ENCODE measurements at places on chromosomes 4 and X.

- no peak for DNase-seq
Measured at GRCh38 chrX:71095033-71095432, 618 bp upstream of the FOXO4 start.

- DNase-seq = no peak
Measured at GRCh38 chr4:26410385-26411293, 79.6 kb downstream of the CCKAR start.

GRCh38 chrX:115709039-115709438 is 148.1 kb downstream of the PLS3 start:
- no peak for DNase-seq

DNA sequence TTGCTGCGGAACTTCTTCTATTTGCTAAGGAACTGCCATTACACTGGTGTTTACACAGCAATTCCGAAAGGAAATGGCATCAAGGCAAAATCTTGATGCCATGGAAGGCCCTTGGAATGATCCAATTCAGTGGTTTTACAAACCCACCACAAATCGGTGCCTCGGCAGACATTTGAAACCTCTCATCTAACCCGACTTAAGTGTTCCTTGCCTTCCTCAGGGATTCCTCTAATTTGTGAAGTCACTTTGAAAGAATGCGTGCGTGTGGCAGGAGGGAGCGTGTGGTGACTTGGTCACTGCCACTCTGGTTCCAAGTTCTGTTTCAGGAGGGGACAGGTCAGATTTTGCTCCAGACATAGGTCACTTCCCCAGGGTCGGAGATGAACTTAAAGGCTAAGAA is 4.8 kb downstream of the NOP14 start:
- no peak for DNase-seq

All from activated CD8-positive, alpha-beta memory T cell treated with anti-CD3 and anti-CD28 coated beads, Interleukin-2, amount 50 U/mL, for 4 hours (primary cell).